ENCODE measurements at places on chromosomes 1 and 21.

DNA sequence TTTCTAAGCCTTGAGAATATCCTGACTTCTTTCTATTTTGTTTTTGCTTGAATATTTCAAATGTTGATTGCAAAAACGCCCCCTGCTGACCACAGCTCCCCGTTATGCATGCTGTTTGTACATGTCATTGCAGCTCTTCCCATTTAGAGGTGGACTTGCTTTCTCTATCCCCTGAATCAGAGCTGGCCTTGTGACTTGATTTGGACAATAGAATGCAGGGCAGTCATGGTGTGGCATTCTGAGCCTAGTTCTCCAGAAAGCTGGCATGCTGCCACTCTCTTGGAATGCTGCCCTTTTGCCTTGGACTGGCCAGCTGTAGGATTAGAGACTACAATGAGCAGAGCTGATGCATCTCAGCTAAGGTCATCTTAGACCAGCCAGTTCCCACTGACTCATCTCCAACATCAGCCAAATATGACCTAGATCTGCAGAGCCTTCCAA is 1561.5 kb downstream of the MRPL39 start:
- DNase-seq = peak; percentile 92

DNA sequence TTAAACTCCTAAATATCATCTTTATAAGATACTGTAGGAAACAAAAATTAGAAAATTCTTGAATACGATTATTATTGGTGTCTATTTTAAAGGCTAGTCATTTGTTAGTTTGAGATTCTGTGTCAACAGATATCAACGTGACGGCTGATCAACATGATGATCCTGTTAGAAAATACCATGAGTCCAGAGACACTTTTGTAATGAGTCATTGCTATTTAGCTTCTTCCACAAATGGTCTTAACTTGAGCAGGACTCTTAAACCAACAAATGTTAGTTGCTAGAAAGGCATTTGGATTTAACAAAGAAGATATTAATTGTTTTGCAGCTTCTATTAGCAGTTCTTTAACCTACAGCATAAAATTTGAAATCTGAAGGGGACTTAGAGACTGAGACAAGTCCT is 131.2 kb downstream of the TGFB2 start:
- peak; percentile 54 for DNase-seq

GRCh38 chr1:172400722-172401105 is 19.8 kb upstream of the C1orf105 start:
- peak; percentile 31 for DNase-seq

DNA sequence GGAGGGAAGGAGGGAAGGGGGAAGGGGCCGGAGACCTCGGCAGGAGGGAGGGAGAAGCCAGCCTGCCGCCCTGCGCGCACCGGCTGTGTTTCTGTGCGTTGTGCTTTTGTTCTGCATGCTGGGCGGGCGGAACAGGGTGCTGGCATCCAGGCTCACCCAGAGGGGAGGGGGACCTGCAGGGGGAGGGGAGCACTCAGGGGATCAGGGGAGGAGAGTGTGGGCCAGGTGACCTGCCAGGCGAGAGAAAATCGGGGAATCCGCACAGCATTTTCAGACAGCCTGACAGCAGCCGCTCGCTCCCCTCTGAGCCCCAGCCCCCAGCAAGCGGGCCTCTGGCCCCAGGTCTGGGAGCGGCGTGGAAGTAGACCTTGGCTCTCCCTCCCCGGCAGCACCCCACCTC is 54.7 kb downstream of the RIPK4 start:
- DNase-seq = no peak

GRCh38 chr1:210535761-210536160 is 207.1 kb downstream of the HHAT start:
- no peak for DNase-seq
